LoVo (cell line): ENCODE measurements at places on chromosomes 12 and 14.

- peak; percentile 84 for DNase-seq
Measured at GRCh38 chr14:64942531-64943111, at the start of gene GPX2. Gene GPX2, minus strand, starts transcription at chr14:64942745. Its CDS starts 19 bp downstream, at chr14:64942726.

- no peak for DNase-seq
Measured at GRCh38 chr12:106452309-106452708, 94.8 kb downstream of the POLR3B start.

GRCh38 chr12:32379213-32379612, 20.1 kb upstream of the FGD4 start:
- no peak for DNase-seq

- DNase-seq = no peak
Measured at GRCh38 chr12:117484901-117485300, 123.5 kb upstream of the NOS1 start.

- no peak for DNase-seq
Measured at GRCh38 chr12:15196221-15196620, 25.0 kb downstream of the RERG start.

DNA sequence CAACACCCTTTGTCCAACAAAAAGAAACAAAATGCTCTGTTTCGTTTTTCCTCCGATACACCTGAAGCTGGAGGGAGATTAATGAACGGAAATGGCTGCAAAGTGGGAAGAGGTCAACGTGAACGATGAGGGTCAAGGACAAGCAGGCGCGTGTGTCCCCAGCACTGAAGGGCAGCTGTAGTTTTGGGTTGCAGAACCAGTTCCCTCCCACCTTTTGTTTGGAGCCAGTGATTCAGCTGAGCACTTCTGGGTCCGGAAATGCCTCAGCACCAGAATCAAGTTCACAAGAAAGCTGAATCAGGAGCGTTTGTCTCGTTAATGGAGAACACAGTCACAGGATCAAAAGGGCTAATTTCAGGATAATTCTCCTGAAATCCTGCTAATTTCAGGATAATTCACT, 51.1 kb upstream of the PWP1 start:
- no peak for DNase-seq

GRCh38 chr14:41824441-41824840, 217.8 kb downstream of the LRFN5 start:
- no peak for DNase-seq

GRCh38 chr14:54567639-54568561, 972 bp downstream of the SAMD4A start:
- no peak for DNase-seq

DNA sequence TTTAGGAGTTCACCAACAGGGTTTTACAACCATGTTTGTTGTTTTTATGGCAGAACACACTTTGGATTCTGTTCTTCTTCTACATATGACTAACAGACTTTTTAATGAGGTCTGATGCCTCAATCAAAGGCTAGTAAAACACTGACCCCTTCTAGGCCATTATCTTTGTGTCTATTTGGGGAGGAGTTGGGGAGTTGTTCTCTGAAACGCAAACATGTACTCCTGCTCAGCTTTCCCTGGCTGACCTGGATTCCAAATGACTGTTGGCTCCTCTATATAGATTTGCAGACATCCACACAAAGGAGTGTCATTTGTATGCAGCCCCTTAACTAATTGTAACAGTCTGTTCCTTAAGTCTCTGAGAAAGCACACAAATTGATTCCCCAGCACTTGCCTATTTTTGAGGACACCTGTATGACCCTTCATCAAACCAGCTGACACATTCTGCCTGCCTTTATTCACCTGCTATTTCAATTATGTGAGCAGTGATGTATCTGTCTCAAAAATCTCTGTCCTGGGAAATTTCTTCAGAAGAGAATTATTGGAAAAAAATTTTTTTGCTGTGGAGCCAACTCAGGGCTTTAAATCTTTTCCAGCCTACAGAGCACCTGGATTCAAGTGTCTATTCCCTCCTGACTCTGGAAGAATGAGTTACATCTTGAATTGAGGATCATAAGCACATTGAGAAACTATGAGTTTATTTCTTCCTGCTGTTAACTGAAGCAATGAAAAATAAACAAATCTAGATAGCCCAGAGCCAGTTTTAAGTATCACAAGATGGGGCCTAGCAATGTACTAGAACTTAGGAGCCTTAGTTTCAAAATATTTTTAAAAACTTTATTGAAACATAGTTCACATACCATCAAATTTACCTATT, 417.2 kb downstream of the RAD51B start:
- DNase-seq = no peak

GRCh38 chr12:58086006-58086405, 144.6 kb downstream of the ATP23 start:
- no peak for DNase-seq

GRCh38 chr14:54258382-54258781, 138.4 kb upstream of the CDKN3 start:
- DNase-seq = peak; percentile 61

DNA sequence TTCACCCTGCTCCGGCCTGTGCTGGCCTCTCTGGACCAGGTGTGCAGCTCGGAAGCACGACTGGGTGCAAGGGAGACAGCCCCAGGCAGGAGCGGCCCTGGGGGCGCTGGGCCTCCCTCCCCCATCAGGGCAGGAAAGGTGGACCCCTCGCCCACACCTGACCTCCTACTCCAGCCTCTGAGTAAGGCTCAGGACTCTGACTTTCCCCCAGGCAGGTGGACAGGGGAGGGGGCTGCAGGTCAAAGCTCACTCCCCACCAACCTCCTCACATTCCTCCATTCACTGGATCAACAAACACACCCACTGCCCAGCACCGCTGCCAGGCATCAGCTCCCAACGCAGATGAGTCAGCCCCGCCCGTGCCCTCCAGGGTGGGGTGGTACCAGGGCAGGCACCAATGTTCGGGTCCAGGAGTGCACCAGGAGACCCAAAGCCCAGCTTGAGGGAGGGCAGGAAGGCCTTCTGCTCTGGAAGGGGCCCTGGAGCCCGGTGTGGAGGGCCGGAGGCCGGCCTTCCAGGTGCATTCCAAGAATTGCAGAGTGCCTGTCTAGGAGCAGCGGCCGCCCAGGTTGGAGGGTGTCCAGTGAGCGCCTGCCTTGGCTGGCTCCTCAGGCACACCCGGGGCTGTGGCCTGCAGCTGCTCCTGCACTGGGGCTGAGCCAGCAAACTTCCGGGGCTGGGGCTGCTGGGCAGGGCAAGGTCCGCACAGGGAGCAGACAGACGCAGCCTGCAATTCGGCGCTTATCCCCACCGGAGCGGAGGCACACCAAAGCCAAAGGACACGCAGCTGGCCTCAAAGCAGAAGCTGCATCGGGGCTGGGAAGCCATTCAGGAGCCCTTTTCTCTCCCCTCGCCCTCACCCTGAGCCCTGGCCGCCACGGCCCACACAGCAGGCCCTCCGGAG, 1.6 kb upstream of the INF2 start:
- DNase-seq = peak; percentile 87

DNA sequence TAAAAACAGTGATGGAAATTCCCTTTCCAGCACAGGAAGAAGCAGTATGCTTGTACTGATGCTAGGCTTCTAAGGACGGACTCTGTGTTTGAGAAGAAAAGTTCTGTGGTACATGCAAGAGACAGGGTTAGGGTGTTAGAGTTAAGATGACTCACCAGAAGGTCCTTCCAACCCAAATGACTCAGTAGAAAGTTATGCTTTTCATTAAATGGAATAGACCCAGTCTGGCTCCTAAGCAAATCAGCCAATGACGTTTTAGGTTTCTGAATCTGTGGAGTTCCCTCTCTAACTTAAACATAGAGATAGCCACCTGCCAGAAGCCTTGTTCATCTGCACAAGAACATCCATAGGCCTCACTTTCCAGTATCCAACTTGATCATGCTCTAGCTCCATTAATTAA, 5.7 kb downstream of the PTHLH start:
- DNase-seq = peak; percentile 95

DNA sequence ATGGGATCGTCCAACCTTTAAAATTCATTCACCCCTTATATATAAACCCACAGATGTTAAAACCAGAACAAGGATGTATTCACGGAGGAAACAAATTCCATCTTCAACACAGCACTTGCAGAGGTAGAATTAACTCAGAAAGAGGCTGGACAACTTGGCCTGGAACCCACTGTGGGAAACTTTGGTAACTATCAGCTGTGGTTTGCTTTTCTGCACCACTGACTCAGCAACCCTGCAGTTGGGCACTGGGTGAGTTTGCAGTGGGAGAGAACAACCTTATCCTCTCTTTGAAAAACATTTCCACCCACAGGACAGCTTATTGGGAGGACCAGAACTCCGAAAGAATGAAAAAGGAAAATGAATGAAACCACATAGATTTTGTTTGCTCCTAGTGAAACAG, 66.3 kb downstream of the ZNF664 start:
- DNase-seq = no peak

DNA sequence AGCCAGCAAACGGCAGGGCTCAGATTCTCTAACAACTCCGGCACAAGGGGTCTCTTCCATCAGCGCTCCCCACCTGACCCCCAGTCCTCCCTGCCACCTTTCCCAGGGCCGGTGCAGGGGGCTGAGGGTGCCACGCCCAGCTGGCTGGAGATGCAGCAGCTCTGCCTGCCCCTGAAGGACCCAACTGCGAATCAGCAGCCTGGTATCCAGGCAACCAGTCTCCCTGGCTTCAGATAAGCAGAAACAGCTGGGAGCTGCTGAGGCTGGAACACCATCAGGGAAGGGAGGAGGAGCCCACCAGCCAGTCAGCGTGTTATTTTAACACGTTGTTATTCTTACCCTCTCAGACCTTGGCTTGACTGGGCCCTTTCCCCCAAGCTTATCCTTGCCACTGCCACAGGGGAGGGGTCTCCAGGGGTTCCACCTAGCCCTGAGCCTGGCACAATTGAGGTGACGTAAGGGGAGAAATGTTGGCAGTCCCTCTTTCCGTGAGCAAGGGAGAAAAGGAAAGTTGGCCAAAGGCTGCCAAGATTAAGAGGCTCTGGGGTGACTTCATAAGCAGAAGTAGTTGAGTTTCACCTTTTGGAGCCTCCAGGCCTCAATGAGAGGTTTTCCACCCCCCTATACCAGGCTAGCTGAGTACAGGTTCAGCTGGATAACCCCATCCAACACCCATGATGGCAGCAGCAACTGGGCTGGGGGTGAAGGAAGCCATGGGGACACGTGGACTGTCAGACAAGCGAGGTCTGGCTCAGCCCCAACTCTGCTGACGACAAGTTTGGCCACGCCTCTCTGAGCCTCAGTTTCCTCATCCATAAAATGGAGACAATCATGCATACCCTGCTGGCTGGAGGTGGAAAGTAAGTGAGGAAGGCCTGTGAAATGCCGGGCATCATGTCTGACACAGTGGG, 91.1 kb downstream of the IRF2BPL start:
- no peak for DNase-seq

- DNase-seq = no peak
Measured at GRCh38 chr14:36485773-36486172, 34.3 kb downstream of the NKX2-1 start.

DNA sequence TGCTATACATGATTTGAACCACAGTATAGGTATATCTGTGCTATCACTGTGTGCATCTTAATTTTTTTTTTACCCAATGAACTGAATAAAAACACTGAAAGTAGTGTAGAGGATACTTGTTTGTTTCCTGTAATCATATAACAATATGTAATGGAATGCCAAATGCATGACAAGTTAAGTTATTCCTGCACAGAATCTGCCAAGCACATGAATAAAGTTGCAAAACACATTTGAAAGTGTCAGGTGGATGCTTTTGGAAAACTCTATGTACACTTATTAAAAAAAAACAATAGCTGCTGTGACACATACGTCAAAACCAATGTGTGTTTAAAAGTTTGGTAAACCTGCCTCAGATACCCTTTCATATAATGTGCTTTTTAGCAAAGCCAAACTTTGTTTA, 1638.1 kb upstream of the SEL1L start:
- DNase-seq = no peak

- no peak for DNase-seq
Measured at GRCh38 chr14:62409169-62409568, 636.1 kb downstream of the KCNH5 start.

- no peak for DNase-seq
Measured at GRCh38 chr14:70897464-70897863, 9.8 kb upstream of the PCNX1 start.

DNA sequence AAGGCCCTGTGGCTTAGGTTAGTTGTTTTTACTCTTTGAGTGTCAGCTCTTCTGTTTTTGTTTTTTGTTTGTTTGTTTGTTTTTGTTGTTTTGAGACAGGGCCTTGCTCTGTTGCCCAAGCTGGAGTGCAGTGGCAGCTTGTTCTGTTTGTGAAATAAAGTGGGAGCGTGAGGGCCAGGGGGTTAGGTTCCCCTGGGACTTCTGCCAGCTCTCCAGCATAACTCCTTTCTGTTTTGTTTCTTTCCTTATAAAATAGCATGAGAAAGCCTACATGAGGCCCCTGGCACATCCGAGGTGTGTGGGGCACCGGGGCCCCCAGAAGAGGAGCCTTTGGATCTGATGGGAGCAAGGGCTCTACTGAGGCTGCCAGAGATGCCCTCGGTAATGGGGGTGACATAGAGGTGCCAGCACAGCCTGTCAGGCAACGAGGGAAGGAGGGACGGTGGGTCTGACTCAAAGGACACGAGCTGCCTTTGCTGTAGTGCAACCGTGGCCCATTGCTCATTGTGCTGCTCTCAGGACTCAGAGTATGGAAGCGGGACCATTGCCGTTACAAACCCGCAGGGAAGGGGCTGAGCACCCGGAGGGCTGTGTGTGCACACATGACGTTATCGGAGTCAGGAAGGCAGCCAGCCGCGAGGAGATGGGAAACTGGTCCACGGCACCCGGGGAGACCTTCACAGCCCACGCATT, 9.1 kb upstream of the SERPINA11 start:
- no peak for DNase-seq

DNA sequence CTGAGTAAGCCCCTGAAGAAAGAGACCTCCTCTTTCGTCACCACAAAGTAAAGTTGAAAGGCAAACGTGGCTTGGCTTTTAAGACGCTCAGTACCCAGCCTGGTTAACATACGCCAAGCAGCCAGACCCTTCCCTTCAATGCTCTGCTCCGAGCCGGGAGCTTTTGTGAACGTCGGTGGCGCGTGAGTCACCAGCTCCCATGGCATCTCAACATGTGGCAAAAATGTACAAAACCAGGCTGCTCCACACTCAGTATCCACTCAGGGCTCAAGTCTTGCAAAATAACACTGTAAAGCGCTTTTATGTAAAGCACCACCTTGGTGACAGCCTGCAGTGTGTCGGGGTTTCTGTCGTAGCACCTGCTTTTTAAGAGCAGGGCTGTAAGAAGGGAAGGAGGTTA, 89.0 kb downstream of the SETD3 start:
- DNase-seq = no peak

DNA sequence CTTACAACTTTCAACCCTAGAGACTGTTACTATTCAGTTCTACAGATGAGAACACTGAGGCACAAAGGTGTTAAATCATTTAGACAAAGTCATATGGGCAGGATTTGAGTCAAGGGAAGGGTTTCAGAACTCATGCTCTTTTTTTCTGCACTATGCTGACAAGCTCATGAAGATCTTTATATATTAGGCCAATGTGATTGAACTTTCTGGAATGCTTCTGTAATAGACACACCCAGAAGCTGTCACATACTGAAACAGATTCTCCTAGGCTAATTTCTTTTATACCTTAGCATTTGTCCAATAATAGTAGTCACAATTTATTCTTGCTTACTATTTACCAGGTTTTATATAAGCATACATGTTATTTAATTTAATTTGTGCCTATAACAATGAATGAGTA, 164.0 kb downstream of the ALG10B start:
- no peak for DNase-seq
